GM19239 (cell line): ENCODE measurements at places on chromosomes 4 and X.
A peak's percentile ranks its signal among the peaks of the same experiment; 100 is the strongest.

DNA sequence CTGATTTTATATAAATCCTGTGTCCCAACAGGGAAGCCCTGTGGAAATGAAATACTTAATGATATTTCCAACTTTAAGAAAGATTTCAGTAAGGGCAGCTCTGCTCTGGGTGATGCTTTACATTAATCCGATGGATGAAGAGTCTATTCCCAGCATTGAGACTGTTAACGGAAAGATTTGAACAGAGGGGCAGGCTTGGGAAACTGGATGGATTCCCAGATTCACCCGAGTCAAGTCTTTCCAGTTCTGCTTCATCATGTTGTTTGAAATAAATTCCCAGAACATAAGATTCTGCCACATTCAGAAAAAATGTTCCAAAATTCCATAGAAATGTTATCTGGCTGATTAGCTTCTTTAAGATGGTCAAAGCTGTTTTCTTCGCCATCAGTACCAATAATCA lies 246.0 kb downstream of the FBXW7 start:
- no peak for DNase-seq

DNA sequence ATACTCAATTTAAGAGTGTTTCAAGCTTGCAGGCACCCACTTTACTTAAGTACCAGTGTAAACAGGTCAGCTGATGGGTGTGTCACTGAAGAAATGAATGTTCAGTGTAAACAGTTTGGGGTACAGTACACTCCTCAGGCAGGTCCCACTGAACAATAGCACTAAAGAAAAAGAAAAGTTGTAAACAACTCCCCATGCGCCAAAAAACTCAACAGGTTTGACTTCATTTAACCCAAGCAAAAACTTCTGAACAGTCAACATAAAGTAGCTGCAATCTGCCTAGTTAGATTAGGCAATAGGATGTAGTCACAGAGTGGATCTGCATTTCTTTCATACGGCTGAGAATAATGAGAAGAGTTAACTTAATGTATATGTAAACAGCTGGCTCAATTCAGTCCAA lies 93.2 kb downstream of the FAM13A start:
- DNase-seq: no peak

GRCh38 chr4:42819863-42820514 lies 72.5 kb upstream of the GRXCR1 start:
- no peak for DNase-seq

DNA sequence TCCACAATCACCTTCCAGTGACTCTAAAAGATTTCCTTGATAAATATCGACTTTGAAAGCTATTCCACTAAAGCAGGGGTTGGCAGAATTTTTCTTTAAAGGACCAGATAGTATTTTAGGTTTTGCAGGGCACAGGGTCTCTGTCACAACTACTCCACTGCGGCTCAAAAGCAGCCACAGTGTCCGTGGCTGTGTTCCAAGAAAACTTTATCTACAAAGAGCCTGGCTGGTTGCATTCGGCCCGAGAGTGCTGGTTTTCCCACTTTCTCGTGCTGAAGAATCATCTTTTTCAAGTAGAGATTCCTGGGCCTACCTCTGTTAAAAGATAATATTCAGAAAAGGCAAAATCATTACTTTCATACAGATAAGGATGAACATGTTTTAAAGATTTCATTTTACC lies 55.6 kb downstream of the TSPAN7 start:
- DNase-seq: no peak

DNA sequence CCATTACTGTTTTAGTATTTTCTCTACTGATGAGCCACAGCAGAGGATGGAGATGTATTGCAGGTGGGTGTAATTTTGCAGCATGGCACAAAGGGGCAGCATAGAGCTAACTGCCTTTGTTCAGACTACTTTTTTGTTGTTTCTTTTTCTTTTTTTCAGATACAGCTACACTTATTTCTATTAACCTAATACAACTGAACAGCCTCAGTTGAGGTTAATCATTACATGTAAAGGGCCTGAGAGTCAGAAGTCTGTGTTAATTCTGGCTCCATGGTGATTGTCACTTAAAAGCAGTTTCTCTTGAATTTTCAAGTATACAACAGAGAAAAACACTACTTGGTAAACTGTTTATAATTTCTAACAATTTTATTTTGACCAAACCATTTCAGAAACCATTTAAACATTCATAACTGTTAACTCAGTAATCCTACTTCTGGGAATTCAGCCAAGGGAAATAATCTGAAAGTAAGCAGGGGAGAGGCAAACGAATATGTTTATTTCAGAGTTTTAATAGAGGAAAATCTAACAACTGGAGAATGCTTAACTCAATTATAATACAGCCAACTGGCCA lies 13.9 kb upstream of the PPEF2 start:
- peak; percentile 54 for DNase-seq

DNA sequence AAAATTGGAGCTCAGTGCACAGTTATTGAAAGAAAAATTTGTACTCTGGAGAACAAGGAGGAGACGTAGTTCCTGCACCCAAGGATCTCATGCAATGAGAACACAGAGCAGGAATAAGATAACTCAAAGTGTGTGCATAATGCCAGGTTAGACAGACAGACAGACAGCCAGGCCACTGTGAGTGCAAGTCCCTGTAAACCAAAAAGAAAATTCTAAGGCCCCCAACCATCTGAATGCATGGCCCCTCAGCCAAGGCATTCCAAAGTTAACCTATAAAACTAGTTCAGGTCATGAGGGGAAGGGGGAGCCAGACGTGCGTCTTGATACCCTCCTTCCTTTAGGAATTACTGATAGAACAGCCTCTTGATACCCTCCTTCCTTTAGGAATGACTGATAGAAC lies 94.5 kb upstream of the ENPP6 start:
- no peak for DNase-seq

DNA sequence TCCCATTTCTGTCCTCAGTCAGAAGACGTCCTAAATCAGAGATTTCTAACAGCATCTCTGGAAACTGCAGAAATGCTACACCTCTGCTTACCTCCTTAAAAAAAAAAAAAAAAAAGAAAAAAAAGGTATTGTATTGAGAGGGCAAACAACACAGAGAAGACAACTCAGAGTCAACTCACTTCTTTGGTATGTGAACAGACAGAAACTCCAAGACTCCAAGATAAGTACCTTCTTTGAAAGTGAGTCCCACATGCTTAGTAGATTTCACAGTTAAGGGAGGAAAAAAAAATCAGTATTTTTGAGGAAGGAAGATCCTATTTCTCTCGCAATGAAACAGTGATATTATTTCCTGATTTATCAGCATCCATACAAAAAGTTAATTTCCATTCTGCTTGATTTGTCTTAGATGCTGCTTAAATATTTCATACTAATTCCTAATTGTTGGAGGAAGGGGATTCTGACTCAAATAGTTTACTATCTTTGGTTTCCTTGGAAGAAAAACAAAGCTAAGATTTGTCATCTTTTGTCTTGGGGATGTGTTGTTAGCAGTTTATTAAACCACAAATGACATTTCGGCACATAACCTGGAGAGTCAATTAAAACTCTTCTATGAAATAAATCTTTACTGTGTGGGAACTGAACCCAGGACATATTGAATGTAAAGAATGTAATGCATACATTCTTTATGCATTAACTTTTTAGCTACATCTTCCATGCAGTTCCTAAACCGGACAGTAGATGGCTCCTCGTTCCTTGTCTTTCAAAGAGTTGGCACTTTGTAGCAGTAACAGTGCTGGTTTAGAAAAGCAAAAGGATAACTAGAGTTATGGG lies 4.7 kb downstream of the RASGEF1B start:
- DNase-seq: peak; percentile 27

DNA sequence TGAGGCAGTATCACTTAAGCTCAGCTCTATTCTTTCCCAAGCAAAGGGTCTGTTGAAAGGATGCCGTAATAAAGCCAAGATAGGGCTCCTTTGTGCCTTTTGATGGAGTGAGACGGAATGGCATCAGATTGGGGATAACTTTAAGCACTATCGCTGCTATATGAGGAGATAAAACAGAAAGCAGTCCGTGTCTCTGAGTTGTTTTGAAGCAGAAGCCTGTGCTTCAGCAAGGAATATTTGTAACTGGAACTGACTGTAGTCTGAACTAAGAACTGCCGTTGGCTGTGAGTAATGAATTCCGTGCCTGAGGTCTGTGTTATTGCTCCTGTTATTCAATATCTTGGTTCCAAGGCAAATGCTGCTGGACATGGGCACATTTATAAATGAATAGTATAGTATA lies 297.4 kb downstream of the ANKRD50 start:
- DNase-seq: no peak

GRCh38 chr4:188714501-188714900 lies 575.3 kb downstream of the TRIML1 start:
- no peak for DNase-seq

- DNase-seq: no peak
Measured at GRCh38 chr4:185189606-185190305, 14.0 kb downstream of the CFAP97 start.

DNA sequence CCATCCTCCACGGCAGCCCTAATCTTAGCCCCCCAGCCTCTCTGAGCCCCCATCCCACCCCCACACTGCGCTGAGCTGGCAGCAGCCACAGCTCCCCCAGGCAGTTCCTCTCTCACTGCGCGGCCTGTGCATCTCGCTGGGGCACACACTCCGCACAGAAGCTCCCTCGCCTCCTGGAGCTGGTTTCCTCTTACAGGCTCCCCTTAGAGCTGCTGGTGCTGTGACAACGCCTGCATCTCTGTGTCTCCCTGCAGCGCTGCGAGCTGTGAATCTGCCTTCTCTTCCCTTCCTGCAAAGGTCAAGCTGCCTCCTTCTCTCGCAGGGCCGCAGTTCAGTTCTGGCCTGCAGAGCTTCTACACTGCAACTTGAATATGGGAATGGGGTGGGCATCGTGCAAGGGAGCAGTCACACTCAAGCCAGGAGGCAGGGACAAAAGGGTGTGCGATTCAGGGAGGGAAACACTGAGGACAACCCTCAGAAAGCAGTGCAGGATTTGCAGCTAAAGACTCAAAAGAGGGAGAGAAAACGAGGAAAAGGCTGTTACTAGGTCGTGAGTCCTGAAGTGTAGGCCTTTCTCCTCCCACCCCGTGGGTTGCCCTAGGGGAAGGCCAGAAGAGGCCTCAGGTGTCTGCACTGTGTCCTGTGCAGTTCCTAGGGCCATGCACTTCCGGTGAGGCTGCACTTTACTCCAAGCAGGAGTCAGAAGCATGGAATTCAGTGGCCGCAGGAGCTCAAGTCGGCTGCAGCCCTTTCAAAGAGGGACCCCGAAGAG lies 87.0 kb downstream of the BCOR start:
- no peak for DNase-seq
